ENCODE measurements at places on chromosomes 1 and 21.

GRCh38 chr1:147215540-147215916, 9.6 kb downstream of the FMO5 start:
- DNase-seq, result no peak

GRCh38 chr1:104718752-104719151, 969.1 kb downstream of the AMY1C start:
- no peak for DNase-seq

DNA sequence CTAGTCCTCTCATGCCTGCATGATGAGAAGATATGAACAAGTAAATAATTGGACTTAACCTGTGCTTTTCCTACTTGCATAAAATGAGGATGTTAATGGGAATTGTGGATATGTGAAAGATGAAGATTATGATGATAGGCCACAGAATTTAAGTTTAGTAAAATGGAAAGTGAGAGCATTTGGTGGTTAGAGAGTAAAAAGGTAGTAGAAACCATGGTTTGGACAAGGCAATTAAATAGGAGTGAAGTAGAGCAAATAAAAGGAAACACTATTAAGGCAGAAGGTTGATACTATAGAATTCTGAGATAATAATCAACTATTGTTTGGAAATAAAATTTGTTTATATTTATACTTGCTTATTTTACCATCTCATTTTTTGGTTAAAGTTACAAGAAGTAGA, 1162.5 kb downstream of the MRPL39 start:
- DNase-seq, result no peak

DNA sequence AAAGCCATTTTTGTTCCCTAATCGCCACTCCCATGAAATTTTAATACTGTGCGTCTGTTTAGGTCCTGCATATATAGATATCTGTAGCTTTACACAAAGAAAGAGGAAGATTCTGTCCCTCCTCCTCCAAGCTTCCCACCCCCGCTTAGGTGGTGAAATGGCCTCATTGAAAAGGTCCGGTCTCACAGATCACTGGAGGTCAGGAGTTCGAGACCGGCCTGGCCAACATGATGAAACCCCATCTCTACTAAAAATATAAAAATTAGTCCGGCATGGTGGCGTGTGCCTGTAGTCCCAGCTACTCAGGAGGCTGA, 20.9 kb downstream of the SLC2A7 start:
- no peak for DNase-seq

GRCh38 chr21:34599534-34600101, 15.3 kb downstream of the RCAN1 start:
- no peak for DNase-seq

- no peak for DNase-seq
Measured at GRCh38 chr21:39251326-39251725, 62.1 kb downstream of the BRWD1 start.

DNA sequence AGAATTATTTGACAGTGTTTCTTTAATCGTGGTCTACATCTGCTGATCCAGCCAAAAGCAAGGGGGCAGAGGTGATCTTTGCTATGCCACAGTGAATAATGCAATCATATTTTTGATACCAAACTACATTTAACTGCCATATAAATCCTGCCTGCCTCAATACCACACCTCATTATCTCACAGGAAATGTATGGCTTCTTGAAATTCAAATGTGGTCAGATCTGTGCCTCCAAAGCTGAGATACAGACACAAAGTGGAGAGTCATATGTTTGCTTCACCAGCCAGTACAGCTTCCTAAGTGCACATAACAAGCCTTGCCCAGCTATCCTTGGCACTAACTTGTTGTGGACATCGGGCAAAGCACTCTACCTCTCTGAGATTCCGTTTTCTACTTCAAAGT, 250.0 kb upstream of the NFIA start:
- DNase-seq, result no peak
